Mesenteric fat pad (tissue), 1 donor: ENCODE measurements at places on chromosomes 6 and 20. TPM values are rescaled to one million over a fixed set of nuclear protein-coding genes. Genes with fewer than 3 reads are reported as not detected.

The COL10A1 gene
- total RNA-seq, result 0.29 TPM

The GTSF1L gene
- not detected for total RNA-seq

The LINC00237 gene
- not detected for total RNA-seq

The VSX1 gene
- total RNA-seq, result not detected

The OR2H1 gene
- not detected for total RNA-seq

DNA sequence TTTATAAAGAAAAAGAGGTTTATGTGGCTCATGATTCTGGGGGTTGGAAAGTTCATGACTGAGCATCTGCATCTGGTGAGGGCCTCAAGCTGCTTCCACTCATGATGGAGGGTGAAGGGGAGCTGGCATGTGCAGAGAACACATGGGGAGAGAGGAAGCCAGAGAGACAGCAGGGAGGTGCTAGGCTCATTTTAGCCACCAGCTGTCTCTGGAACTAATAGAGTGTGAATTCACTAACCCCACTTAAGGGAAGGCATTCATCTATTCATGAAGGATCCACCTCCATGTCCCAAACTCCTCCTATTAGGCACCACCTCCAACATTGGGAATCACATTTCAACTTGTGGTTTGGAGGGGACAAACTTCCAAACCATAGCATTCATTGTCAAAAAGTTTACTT is 137.3 kb upstream of the PMEPA1 start:
- DNase-seq, result no peak

DNA sequence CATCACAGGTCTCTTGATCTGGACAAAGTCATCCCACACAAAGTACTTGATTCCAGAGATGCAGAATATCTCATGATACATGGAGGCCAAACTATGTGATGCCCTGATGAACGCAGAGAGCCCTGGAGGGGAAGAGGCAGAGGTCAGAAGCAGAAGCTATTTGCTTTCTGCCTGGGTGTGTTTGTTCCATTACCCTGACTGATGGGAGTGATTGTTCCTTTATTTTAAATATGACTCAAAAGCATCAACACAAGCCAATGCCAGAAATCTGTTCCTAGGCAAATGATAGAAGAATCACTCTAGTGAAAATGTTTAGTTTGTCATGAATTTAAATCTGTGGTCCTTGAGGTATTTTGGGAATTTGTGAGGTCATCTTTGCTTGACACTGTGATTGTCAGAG is 54.7 kb upstream of the GGTLC1 start:
- DNase-seq, result no peak

DNA sequence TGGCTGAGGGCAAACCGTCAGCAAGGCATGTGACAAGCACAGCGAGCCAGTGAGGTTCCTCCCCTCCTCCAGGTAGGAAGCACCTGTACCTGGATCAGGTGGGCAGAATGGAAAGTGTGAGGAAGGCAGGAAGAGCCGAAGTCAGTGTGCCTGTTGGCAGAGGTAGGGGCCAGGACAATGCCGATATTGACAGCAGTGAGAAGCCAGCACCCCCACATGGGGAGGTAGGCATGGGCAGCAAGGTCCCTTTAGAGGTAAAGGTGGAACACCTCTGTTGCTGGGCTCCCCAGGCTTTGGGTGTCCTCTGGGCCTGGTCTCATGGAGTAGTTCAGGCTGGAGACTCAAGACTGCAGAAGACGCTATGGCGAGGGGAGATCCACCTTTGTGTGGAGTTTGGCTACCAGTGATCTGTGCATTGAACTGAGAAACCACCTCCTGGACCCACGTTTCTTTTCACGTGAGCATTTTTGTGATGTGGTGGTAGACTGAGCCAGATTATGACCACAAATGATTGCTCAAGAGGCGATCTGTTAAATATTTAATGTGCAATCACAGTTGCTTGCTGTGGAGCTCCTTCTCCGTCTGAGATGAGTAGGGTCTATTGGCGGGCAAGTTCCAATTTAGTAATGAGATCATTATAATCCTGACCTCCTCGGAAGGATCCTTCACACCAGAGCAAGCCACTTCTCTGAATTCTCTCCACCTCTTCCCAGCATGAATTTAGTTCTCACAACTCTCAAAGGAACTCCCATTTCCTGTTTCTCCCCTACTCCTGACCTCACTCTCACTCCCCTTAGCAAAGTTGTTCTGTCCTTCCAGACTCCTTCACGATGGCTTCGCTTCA is 174.8 kb downstream of the CDH26 start:
- DNase-seq, result no peak

DNA sequence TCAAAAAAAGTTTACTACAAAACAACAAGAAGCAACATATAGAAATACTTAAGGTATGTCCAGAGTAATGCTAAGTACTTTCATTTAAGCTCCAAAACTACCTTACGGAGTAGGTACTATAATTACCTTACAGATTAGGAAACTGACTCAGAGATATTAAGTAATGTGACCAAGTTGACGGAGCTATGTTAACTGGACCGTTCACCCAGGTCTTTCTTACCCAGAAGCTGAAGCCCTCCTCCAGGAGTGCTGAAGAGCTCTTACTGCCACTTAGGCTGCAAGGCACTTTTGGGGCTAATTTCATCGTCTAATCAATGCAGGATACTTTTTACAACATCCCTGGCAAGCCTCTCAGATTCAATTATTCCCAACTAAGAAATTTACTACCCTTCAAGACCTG is 123.7 kb downstream of the CHD6 start:
- DNase-seq, result no peak

GRCh38 chr6:155038527-155038926 is 43.4 kb downstream of the TIAM2 start:
- no peak for DNase-seq

DNA sequence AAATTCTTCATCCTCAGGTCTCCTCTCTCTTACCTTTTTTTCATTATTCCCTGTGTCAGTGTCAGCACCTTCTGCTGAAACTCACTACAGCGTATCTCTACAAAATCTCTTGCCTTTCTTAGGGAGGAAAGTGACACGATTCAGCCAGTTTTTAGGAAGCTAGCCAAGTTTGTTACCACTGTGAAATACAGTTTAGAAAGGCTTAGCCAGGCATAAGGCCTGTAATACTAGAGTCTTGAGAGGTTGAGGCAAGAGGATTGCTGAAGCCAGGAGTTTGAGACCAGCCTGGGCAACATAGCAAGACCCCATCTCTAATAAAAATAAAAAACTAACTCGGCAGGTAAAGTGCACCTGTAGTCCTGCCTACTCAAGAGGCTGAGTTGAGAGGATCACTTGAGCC is 16.7 kb downstream of the TAB2 start:
- DNase-seq, result no peak

DNA sequence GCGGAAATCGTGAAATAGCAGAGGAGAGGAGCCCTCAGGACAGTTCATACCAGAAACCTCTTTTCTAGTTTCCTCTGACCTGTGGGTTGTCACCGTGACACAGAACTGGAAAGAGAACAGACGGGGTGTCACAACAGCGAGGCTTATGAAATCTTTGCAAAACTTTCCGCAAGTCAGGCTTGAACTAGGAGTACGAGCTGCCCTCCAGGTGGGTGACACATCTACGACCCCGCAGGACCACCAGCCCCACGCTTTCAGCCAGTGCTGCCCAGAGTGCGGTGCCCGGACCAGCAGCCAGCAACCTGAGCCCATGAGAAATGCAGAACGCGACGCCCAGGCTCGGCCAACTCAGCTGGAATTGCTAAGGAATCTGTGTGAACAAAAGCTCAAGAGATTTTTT is 30.8 kb downstream of the WRNIP1 start:
- DNase-seq, result no peak

GRCh38 chr6:101296169-101296960 is 97.1 kb upstream of the GRIK2 start:
- DNase-seq, result no peak
